Stimulated activated CD8-positive, alpha-beta memory T cell treated with anti-CD3 and anti-CD28 coated beads, Interleukin-4, amount 100 ng/mL, for 4 hours (primary cell): ENCODE measurements at places on chromosomes 12 and 14.

GRCh38 chr12:27653661-27654060 lies 42.6 kb upstream of the REP15 start:
- DNase-seq = no peak

DNA sequence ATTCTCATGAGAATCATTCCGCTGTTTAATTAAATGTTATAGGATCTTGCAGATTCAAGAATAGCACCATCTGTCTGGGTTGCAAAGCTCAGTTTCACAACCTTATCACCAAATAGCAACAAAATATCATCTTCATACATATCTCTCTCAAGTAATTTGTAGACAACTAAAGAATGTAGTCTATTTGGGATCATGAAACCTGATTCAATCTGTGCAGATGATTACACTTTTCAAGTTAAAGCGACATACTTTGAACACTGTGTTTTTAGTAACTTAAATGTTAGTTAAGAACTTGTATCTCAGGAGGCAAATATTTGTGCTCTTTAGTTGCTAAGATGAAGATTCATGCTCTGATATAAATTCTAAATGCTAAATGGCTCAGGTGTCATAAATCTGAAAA lies 14.8 kb downstream of the MED13L start:
- DNase-seq = no peak

GRCh38 chr14:101018561-101019290 lies 115.2 kb upstream of the RTL1 start:
- DNase-seq = no peak

DNA sequence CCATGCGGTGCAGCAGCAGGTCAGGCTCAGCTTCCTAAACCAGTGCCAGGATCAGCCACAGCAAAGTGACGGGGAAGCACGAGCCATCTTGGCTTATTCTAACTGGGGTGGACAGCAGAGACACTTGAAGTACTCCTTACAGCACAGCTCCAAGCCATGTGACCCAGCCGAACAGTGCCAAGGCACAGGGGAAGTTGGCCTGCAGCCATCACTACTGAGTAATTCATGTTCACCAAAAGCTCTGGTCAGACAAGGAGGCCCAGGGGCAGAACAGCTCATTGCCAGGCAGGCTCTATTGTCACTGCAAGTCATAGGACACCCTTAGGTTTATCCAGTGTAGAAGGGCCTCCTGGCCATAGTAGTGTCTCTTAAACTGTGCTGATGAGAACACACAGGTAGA lies 23.4 kb upstream of the SLC35F4 start:
- DNase-seq = no peak

- no peak for DNase-seq
These were observed 42.0 kb downstream of the RFLNA start for GRCh38 chr12:124336742-124337520.

DNA sequence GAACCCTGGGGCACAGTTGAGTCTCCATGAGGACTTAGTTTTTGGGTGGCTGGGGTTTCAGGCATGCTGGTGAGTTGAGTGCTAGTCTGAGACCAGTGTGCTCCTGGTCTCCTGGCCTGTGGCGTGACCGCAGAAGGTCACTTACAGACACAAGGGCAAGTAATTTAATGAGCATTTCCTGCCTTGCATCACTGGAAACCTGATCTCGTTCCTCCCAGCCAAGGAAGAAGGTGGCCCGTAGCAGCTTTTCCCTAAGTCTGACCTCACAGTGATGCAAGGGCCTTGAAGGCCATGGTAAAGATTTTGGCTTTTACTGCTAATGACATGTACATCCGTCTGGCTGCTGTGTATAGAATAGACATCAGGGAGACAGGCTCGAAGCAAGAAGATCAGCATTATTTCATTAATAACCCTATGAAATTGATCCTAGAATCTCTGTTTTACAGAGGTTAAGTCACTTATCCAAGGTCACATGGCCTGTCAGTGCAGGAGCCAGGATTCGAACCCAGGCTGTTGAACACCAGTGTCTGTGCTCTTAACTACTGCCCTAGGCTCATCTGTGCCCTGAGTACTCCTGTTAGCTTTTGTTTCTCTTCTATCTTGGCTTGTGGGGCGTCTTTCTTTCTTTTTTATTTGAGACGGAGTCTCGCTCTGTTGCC lies 4.6 kb downstream of the TMEM120B start:
- DNase-seq = no peak

- DNase-seq = no peak
These were observed 493.8 kb downstream of the RPS29 start for GRCh38 chr14:49092345-49092744.

DNA sequence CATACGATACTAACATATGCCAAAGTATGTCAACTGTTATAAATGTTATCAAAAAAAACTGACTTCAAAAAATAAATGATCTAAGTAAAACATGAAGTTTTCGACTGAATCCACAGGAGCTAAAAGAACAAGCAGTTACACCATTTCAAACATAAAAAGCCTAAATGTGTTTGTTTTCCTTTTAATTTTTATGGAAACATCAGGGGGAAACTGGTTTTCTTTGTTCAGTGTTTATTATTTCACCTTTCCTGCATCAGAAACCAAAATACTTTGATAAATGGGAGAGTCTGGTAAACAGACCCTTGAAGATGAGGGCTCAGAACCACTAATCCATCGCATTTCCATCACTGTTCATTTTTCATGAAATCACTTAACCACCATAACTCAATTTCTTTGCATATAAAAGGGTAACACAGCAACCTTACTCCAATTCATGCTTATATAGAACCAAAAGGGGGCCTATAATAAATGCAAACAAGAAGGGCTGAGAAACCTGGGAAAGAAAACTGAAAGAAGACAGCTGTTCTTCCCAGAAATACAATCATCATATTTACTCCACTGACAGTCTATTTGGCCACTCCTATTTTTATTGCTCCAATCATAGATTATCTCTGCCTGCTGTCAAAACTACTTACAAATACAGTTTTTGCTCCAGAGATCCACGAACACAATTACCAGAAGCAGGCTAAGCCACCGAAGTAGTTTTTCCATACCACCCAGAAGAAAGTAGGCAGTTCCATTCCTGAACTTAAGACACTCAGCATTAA lies 17.0 kb downstream of the FGD6 start:
- DNase-seq = no peak

DNA sequence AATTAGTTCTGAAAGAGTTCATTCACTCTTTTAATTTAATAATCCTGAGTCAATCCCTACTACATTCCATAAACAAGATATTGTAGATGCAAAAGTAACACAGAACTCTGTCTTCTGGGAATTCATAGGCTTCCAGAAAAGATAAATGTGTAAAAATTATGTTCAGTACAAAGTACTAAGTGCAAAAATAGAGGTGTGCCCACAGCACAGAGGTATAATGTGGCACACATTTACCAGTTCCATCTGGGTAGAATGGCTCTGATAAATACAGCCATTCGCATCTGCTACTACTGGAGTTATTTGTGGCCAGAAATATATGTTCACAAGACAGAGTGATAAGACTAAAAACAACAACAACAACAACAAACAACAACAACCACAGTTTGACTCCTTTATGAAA lies 111.6 kb upstream of the PTPRB start:
- no peak for DNase-seq

DNA sequence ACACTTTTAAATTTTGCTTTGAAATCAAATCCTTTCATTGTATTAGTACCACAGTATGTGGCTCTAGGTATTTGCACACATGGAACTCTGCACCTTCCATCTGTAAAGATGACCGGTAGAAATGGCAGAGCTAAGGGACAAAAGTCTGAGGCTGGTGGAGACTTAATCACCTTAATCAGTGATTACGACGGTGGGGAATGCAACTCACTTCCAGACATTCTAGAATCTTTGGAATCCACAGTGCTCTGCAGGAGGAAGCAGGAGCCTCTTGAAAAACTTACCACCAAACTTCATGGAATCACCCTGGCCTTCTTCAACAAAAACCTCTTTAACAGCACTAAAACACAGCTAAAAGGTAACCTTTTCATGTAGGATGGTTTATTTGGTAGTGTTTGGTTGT lies 3.9 kb upstream of the DACT1 start:
- no peak for DNase-seq

DNA sequence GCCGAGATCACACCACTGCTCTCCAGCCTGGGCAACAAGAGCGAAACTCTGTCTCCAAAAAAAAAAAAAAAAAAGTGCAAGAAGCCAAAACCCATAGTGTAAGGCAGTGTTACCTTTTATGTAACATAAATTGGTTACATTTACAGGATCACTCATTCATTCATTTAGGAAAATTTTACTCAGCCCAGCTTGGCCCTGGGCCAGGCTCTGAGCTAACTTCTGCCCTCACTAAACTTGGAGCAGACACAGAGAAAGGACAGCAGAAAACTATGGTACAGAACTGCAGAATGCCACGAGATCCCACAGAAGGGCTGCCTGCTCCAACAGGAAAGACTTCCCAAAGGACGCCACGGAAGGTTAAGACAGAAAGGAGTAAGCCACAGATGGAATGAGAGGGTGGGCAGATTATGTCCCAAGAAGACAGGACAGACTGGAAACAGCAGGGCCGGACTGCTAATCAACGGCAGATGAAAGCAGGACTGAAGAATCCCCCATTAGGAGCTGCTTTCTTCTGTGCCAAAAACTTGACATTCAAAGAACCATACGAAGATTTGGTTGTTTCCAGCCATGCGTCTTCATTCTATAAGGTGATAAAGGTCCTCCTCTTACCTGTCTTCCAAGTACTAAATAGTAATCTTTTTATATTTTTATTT lies 18.9 kb downstream of the PPP1R13B start:
- no peak for DNase-seq

- DNase-seq = no peak
These were observed 421 bp upstream of the RBMS2 start for GRCh38 chr12:56521209-56521589.

- no peak for DNase-seq
These were observed at the start of gene CMTM5 for GRCh38 chr14:23376482-23377197. Gene CMTM5, plus strand, starts transcription at chr14:23377046. Its CDS starts 206 bp downstream, at chr14:23377252.

DNA sequence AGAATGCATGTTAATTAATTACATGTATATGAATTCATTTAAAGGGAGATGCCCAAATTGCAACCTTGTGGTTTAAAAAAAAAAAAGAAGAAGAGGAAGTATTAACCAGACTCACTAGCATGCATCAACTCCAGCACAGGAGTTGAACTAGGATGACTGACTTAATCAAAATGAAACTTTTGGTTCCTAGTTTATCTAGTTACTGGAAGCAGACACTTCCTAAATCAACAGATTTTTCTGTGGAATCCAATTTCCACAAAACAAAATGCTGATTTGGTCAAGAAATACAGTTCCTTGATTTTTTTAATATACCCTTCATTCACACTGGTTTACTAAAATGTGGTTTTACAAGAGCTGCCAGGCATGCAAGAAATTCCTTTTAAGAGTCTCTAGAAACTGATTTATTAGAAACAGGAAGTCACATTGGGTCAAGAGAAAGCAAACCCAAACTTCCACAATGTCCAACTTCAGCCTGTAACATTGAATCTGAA lies 41.6 kb downstream of the ITPR2 start:
- DNase-seq = no peak

DNA sequence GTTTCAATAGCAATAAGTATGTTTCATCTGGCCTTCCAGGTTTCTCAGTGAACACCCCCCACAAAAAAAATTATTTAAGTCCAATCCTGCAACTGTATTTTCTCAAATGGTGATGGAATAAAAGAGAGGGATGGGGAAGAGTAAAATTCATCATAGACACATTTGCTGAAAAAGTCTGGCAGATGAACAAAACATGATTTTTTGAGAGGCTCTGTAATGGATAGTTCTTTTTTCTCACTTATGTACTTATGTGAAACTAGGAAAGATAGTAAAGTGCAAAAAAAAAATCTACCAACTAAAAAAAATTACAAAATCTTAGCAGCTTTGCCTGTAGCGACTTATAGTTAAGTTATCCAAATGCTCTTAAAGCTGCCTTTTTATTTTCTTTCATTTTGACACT lies 412.4 kb downstream of the FOXG1 start:
- DNase-seq = no peak

DNA sequence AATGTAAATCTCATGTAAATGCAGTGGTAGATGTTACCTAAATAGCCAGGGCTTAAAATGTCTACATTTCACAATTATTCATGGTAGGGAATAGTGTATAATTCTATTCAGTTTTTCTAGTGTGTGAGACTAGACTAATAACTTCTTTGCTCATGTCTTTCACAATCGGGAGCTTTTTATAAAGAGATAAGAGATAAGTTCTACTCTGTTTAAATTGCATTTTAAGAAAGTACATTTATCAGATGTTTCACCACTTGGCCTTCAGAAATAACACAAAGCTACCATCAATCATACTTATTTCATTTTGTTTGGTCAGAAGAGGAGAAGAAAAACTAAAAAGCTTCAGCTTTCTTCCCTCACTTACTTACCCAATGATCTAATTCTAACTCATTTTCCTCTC lies 725.5 kb upstream of the FLRT2 start:
- no peak for DNase-seq

DNA sequence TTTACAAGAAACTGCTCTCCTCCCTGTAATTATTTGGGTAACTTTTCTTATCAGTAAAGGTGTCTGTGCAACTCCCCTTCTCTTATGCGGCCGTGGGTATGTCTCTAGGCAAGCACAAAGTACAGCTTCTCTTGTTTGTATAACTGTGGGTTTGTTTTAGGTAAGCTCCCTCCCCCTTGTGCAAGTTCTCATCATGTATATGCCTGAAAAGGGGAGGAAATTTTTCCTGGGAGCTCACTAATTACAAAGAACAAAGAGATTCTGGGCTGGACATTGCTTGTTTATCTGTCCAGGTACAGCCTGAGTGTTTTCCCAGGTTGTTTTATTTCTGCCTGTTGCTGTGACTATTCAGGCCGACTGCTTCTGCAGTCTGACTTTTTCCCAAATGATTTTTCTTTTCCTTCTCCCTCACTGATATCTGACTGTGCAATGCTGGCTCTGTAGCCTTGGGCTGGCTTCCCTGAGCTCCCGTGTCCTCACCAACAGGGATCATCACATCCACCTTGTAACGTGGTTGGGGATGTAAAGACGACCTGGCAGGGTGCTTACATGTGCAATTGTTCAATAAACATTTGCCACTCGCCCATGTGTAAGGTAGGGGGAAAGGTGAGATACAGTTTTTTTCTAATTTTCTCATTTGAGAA lies 916.5 kb downstream of the AACS start:
- DNase-seq = no peak

GRCh38 chr14:28577187-28577586 lies 189.4 kb upstream of the FOXG1 start:
- DNase-seq = no peak

DNA sequence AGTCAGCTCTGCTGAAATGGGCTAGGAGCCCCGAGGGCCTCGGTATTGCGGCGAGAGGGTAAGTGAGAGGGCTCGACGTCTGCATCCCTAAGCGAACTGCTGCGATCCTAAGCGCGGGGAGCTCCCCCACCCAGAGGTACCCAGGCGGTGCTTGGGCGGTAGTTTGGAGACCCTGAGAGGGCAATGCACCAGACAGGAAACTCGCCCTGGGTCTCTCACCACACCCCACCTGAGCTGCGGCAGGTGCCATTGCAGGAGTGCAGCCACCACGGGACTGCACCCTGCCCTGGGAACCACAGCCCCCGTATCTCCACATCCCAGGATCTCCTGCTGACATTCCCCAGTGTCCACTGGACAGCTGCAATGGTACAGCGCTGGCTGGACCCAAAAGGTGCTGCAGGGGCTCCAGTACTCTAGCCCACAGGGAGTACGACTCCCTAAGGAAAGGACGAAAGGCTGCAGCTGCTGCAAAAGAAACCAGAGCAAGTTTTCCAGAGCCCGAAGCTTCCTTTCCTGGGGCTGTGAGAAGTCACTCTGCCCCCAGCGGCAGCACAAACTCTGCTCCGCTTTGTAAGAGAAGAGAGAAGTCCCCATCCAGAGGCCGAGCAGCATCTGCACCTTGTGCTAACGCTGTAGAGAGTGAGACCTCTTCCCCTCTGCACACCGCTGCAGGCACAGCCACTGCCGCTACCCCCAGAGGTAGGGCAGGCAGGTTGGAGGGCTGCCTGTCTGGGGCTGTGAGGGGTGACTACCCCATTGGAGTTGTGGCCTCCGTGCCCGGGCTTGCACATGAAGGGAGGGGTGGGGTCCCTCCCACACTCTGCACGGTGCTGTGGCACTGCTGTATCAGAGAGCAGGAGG lies 31.1 kb upstream of the MON2 start:
- DNase-seq = no peak
